ENCODE measurements at places on chromosomes 2 and 18.
A peak's percentile ranks its signal among the peaks of the same experiment; 100 is the strongest.

GRCh38 chr18:41731884-41732283 is 223.2 kb upstream of the PIK3C3 start:
- no peak for DNase-seq

- no peak for DNase-seq
Observed at GRCh38 chr2:12177455-12178288, 431.2 kb downstream of the LPIN1 start.

- DNase-seq = no peak
Observed at GRCh38 chr2:233996461-233996860, 54.0 kb upstream of the SPP2 start.

- DNase-seq = no peak
Observed at GRCh38 chr2:234252772-234253171, 202.3 kb downstream of the SPP2 start.

DNA sequence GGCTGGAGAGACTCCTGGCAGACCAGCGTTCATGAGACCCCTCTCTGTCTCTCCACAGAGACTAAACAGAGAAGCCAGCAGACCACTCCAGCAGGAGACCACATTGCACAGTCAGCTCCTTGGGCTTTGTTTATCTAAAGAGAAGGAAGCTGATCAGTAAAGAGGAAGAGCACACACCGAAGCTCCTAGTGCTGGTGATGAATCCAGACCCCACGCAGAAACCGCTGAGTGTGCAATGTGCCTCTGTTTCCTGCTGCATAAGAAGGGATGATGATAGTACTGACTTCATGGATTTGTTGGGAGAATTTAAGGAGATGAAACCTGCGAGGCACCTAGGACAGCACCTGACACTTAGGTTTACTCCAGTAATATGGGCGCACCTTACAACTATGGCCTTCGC is 544.1 kb upstream of the ID2 start:
- no peak for DNase-seq

DNA sequence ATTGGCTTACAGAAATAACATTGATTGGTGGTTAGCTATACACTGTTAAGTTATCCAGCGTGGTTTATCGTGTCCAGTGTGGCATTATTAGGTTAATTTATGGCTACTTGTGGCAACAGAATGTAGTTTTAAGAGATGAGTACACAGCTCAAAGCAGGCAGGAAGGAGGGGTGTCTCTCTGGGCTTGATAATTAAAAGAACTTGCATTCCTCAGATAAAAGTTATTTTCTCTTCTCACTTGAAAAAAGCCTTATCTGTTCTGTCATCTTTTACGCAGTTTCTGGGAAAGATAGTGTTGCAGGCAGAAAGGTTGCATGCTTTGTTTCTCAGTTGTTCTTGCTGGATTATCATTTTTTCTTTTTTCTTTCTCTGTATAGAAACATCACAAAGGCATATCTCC is 154.4 kb upstream of the COL3A1 start:
- DNase-seq = no peak

DNA sequence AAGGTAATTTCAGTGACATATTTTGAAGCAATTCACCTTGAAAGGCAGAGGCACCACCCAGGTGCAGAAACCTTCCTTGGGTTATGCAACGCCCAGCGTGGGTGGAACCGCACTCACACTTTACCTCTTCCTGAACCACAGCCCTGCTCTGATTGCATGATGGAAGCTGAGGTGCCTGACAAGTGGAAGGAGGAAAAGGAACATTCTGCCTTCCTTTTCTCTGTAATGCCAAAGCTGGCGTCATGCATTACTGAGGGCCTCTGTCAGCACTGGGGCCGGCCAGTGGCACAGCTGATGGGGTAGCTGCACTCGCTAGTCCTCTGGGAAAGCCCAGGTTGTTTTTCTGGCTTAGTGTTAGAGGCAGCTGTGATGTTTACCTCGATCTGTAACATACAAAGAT is 266.5 kb downstream of the NEDD4L start:
- no peak for DNase-seq

DNA sequence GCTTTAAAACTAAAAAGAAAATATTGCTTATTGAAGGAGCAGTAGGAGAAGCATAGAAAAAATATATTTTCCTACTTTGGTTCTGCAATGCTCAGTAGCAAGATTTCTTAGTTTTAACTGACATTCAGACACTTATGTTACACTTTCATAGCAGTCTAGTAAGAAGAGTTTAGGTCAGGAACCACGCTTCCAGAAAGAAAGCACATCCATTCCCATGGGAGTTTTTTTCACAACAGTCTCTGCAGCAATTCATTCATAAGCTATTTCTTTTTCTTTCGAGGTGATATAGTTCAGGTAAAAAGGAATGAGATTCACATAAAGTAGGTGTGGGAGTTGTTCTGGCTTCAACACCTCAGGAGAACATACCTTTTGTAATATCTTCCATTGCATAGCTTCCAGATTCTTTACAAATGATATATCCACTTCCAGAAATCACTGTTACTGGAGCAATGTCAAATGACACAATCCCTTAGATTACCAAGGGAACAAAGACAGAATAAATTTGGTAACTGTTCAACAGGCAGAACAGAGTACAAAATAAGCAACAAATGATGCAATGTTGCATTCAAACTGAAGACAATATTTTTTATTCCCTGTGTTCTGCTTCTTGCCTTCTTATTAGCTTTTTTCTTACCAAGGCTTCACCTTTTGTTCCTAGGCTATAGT is 95.2 kb upstream of the GULP1 start:
- no peak for DNase-seq

GRCh38 chr2:201656102-201656501 is 12.8 kb upstream of the TMEM237 start:
- DNase-seq = no peak

DNA sequence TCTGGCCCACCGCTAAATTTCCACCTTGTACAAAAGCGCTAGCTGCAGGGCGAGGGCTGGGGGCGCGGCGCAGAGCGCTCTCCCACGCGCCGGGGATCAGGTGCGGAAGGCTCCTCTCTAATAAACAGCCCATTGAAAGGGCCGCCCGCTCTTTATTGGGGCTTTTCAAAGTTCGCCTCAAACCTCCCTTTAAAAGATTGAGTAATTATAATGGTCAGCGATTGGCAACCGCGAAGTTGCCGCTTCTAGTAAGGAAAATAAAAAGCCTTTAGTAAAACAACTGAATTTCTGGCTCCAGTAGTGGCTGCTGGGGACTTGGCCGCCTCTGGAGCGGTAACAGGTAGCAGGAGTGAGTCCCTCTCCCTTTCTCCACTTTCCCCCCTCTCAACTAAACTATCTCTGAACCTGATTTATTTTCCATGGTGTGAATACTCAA is 755 bp downstream of the NEUROD1 start:
- DNase-seq = peak; percentile 49

DNA sequence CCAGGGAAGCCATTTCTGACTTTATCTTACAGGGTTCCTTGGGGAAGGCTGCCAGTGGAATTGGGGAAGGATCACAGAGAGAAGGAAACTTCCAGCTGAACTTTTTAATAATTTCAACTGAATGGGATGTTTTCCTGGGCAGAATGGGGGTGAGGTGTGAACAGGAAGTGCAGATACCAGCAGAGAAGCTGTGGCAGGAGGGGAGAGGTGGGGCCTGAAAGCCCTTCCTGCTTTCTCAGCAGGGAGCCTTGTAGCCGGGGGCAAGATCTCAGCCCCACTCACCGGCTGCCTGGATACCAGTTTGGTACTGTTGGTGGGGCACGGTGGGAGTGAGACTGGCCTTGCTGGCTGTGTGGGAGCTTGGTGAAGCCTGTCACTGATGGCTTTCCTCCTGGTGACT is 170.5 kb downstream of the ZBTB7C start:
- no peak for DNase-seq

DNA sequence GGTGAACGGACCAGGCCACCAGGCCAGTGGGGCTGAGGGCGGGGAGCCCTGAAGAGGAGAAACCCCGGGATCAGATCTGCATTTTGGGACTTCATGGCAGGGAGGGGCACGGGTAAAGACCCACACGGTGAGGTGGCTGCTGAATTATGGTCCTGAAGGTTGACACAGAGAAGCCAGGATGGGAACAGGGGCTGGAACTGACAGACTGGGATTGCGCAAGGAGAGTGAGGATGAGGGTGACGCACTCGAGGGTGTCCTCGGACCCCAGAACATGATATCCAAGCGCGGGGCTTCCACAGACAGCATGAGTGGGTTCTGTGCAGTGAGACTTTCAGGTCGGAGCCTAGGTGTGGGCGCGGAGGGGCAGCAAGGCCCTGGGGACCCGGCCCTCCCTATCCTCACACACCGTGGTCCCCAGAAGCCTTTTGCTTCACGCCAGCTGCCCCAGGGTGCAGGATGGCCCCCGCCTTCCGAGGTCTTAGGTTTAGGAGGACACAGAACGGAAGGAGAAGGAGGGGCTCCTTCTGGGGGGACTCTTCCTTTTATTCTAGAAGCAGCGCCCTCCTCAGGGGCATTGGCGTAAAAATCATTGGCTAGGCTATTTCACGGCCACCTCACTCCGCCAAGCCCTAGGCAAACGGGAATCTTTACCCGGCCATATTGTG is 416.8 kb upstream of the HS6ST1 start:
- DNase-seq = no peak

DNA sequence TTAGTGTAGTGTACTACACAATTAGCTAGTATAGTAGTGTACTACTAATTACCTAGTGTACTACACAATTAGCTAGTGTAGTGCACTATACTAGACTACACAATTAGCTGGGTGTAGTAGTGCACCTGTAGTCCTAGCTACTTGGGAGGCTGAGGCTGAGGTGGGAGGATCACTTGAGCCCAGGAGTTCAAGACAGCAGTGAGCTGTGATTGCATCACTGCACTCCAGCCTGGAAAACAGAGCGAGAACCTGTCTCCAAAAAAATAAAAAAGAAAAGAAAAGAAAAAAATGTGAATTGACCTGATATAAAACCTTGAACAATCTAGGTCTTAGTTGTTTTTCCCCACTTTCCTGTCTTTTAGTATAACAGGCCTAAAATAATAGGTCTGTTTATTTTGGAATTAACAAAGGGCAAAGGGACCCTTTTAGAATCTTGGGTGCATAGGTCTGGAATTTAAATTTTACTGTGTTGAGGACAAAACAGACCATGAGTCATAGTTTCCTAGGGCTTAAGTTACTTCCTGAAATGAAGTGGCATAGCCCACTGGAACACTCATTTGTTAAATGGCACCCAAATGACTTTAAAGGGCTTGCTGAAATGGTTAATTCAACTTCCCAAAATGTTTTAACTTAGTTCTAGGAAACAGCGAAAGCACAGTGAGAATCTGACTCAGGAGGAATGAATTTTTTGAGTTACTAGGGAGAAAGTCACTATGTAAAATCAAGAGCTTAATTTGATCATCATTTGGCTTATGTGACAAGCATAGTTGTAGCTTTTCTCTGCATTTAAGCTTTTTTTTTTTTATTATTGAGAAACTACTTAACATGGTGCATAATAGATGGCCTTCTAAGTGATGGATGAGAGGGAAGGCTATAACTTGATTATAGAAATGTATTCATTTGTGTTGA is 50.7 kb upstream of the ARL5A start:
- DNase-seq = no peak

- no peak for DNase-seq
Observed at GRCh38 chr2:168587307-168587706, 131.2 kb downstream of the CERS6 start.

GRCh38 chr2:175500255-175500654 is 318.7 kb upstream of the ATP5MC3 start:
- no peak for DNase-seq

DNA sequence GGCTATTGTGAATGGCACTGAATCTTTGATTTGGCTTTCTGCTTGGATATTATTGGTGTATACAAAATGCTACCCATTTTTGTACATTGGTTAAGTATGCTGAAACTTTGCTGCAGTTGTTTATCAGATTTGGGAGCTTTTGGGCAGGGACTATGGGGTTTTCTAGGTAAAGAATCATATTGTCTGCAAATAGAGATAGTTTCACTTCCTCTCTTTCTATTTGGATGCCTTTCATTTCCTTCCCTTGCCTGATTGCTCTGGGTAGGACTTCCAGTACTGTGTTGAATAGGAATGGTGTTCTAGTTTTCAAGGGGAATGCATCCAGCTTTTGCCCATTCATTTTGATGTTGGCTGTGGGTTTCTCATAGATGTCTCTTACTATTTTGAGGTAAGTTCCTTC is 489.1 kb upstream of the LRATD1 start:
- DNase-seq = no peak

GRCh38 chr2:227528803-227529202 is 56.8 kb downstream of the AGFG1 start:
- no peak for DNase-seq

GRCh38 chr2:60485055-60485454 is 68.4 kb downstream of the BCL11A start:
- peak; percentile 47 for DNase-seq

GRCh38 chr2:127740665-127741288 is 39.5 kb downstream of the SFT2D3 start:
- no peak for DNase-seq

GRCh38 chr2:9003366-9003615 is 193 bp downstream of the MBOAT2 start:
- DNase-seq = no peak

- peak; percentile 50 for DNase-seq
Observed at GRCh38 chr2:76197428-76197827, 486.7 kb upstream of the GCFC2 start.

DNA sequence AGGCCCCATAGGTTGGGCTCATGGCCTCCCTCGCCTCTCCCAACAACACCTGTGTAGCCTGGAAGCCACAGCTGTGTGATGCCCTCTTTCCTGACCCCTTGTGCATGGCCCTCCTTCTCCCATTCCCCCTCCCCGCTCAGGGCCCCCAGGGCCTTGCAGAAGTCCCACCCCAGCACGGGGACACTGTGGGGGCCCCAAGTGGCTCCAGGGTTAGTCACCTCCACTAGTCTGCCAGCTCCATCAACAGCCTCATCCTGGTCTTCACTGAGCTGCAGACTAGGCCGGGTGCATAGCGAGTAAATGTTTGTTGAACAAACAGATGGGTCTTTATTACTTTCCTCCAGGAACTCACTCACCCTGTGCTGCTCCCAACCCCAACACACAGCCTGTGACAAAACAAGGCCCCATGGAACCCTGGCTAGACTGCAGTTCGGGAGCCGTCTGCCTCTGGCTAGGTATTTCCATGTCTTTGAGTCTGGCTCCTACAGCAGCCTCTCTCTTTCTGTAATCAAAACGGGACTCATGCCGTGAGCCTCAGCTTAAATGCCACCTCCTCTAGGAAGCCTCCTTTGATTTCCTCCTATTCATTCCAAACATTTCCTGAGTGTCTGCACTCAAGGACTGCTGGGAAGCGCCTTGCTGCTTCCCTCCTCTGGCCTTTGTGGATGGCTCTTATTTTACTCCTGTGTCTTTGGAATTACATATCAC is 109.9 kb upstream of the ID2 start:
- DNase-seq = peak; percentile 38

GRCh38 chr2:96386470-96386869 is 50.9 kb downstream of the NCAPH start:
- no peak for DNase-seq
